ENCODE measurements at places on chromosomes 6 and 20.

- no peak for DNase-seq
Observed at GRCh38 chr6:87968435-87969278, 79.0 kb upstream of the SPACA1 start.

DNA sequence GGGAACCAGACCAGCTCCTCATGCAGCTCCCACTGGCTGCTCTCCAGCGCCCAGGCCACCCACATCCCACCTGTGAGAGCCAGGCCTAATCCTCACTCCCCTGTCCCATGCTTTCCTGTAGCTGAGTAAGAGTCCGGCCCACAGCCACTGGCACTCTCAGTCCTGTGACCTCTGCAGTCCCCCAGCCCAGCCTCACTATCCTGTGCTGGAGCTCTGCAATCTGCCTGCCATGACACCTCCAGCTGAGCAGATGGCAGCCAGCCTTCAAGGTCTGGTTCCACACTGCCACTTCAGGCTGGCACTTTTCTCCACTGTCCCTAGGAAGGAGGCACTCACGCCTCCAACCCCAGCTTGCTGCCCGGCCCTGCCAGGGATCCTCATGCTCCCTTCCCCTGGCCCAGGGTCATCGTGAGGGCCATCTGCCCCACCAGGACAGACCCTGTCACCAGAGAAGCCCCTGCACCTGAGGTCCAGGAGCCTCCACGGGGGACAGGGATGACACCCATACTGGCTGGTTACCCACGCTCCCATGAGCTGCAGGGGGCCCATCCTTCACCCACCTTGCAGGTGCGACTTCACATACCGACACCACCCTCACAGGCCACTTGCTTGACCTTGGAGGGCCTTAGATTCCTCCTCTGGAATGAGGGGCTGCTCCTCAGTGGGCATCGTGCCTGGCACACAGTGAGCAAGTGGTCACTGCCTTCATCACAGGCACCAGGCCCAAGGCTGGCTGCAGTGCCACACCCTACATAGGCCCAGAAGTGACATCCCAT, 100.1 kb downstream of the ASXL1 start:
- DNase-seq: no peak

DNA sequence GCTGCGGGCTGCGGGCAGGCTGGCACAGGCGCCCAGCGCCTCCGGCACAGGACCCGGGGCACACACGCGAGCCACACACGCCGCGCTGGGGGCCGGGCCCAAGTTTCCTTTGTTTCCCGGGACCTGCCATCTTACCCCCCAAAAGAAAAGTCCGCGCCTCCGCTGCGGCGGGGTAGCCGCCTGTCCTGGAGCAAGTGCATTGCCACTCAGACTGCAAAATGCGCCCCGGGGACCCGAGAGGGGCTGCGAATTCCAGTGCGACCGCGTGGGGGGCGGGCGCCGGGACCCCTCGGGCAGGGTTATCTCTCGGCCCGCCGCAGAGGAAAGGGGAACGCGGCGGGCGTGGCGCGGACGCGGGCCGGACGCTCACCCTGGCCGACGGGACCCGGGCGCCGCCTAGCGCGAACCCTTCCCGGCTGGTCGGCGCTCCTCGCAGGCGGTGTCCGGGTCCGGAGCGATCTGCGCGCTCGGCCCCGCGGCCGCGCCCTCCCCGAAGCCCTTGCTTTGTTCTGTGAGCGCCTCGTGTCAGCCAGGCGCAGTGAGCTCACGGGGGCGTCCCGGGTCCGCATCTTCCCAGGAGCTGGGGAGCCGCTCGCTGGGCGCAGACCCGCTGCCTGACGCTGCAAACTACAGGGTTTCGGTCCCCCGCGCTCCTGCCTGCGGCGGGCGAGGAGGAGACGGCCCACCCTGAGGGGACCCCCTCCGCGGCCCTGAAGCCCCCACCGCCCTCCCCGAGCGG, 639 bp upstream of the CD24 start:
- no peak for DNase-seq

- DNase-seq: no peak
Observed at GRCh38 chr6:107565165-107565723, 75.3 kb downstream of the SOBP start.

GRCh38 chr20:44730441-44730840, 15.2 kb upstream of the KCNK15 start:
- DNase-seq: no peak

- DNase-seq: no peak
Observed at GRCh38 chr20:258963-259362, 1.4 kb downstream of the DEFB132 start.

DNA sequence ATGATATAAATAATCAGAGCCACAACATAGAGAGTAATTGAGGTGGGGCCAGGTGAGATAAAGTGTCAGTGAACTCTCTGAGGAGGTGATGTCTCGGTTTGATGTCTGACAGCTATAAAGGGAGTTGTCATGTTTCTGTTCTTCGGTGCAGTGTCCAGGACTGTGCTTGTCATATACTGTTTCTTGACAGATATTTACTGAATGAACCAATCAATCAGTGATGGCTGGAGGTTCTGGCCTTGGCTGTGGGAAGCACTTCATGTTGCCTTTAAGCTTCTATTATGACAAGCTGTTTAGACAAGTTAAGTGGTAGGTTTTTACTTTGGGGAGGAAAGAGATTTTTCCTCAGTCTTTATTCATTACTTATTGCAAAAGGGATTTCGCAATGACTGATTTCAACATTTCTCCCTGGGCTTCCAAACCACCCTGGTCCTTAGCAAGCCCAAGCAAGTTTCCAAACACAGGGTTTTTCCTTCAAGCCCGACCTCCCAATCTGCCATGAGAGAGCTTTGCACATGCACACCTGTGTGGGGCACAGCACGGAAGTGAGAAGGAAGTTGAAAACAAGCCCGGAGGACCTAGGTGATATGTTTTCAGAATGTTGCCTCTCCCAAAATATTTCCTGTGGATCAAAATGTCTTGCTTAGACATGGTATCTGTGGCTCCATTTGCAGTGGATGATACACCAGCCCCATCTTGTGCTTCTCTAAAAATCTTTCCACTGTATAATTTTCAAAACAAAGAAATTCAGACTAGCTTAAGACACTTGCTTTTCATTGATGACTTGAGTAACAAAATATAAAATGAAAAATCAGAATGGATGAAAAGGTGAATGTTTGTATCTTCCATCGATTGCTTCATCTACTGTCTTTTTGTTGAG, 567.3 kb upstream of the BTBD3 start:
- DNase-seq: no peak

- no peak for DNase-seq
Observed at GRCh38 chr6:72328775-72329174, 293.1 kb upstream of the KCNQ5 start.

DNA sequence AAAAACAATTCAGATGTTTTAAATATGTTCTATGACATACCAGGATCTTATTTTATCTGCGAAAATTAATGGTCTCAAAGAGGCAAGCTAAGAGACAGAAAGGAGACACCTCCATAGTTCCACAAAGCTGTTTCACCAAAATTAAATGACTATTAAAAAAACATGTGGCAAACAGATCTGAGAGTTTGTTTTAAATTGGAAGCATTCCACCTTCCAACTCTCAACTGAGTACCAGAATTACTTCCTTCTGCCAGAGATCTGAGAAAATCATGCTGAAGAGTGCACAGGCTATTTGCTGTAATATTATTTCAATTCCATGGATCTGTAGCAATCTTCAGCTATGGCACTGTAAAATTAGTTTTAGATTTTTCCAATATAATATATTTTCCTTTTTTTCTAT, 669.5 kb upstream of the MARCKS start:
- no peak for DNase-seq

DNA sequence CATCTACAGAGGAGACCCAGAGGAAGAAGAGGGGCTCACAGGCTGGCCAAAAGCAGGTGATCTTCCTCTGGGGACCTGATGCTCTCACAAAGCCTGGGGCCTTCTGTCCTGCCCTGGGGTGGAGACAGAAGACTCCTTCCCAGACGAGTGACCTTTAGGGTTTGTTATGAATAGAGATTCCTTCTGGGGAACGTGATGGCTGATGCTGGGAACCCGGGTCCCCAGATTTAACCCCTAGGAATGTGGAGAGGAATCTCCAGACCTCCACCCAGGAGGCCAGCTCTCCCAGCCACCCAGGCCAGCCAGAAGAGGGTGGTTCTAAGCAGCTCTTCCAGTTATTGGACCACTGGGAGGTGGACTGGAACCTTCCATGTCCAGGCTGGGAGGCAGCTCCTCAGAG, 16.8 kb upstream of the CCN5 start:
- no peak for DNase-seq

GRCh38 chr20:38790200-38791053, 15.1 kb upstream of the PPP1R16B start:
- peak; percentile 39 for DNase-seq

Data from T-helper 17 cell (primary cell).